Cortex of kidney (tissue), 1 donor: ENCODE measurements at places on chromosomes 16 and 17.

GRCh38 chr17:39196808-39197291 is 619 bp downstream of the CACNB1 start:
- DNase-seq = no peak

DNA sequence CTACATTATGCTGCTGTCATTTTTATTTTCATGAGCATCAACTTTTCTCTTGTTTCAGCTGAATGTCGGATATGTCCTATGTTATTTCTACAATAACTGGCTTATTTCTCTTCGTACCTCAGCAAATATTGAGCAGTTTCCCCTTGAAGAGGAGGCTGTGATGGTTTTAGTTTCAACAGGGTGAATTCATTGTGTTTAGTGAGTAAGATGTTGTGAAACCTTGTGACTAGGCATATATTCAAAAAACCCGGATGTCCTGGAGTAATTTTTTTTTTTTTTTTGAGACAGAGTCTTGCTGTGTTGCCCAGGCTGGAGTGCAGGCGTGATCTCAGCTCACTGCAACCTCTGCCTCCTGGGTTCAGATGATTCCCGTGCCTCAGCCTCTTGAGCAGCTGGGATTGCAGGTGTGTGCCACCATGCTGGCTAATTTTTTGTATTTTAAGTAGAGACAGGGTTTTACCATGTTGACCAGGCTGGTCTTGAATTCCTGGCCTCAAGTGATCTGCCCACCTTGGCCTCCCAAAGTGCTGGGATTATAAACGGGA is 11.1 kb downstream of the CPD start:
- no peak for DNase-seq

- DNase-seq = no peak
These were observed 762.0 kb downstream of the KCNJ18 start for GRCh38 chr17:22454070-22454999.

GRCh38 chr16:25052530-25052929 is 37.4 kb upstream of the ARHGAP17 start:
- DNase-seq = no peak

DNA sequence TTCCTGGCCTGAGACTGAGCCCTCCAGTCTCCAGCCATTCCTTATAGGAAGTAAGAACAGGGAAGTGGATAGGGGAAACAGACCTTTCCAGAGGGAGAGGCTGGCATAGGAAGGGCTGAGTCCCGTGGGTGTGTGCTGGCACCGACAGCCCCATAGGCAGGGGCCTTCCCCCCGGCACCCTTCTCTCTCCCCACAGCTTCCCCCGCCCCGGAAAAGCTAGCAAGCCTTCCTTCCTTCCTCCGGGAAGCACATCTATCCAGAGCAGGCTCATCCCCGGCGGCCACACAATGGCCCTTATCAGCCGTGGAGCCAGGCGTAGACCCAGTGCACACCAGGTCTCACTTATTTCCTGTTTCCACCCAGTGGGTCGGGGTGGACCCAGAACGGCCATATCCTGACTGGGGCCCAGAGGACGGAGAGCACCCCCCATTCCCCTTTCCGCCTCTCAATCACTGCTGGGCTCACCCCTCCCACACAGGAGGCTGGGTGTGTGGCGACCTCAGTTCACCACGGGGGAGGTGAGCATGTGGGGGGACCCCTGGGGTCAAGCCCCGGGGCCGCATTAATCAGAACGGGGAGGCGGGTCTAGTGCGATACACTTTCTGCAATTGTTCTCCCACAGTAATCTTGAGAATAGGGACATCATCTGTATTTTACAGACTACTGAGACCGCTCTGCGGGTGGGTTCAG is 950 bp upstream of the MYO1C start:
- DNase-seq = no peak

- no peak for DNase-seq
These were observed 4.9 kb downstream of the MLKL start for GRCh38 chr16:74695450-74696422.

- DNase-seq = no peak
These were observed 300.7 kb upstream of the TNRC6C start for GRCh38 chr17:77657839-77658238.

- DNase-seq = no peak
These were observed 2.3 kb upstream of the PHF12 start for GRCh38 chr17:28953444-28954118.

DNA sequence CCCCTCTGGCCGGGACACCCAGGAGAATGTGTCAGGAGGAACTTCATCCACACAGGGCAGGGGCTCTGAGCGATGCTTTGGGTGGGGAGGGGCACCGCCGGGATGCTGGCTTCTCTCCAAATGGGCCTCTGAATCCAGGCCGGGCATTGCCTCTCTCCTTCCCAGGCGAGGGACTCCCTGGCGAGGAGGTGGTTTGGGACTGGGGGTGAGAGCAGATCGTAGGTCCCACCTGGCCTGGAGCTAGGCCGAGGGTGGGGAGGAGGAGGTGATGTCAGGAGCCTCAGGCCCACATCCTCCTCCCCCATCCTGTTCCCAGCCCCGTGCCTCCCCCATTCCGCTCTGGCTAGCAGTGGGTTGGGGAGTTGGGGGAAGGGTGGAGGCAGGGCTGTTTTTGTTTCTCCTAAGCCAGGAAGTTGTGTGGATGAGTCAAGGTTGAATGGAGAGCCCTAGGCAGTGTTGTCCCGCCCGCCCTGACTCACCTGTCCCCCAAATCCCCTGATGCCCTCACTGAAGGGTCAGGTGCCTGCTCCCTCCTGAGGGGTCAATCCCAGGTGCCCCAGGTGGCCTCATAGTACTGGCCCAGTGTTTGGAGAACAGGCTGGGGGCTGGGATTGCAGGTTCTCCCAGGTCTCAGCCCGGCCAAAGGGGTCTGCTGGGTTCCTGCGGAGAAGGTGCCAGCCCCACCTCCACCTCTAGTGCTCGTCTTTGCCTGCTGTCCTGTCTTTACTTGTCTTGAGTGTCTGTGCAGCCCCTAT is 2.8 kb downstream of the GRB7 start:
- DNase-seq = no peak

DNA sequence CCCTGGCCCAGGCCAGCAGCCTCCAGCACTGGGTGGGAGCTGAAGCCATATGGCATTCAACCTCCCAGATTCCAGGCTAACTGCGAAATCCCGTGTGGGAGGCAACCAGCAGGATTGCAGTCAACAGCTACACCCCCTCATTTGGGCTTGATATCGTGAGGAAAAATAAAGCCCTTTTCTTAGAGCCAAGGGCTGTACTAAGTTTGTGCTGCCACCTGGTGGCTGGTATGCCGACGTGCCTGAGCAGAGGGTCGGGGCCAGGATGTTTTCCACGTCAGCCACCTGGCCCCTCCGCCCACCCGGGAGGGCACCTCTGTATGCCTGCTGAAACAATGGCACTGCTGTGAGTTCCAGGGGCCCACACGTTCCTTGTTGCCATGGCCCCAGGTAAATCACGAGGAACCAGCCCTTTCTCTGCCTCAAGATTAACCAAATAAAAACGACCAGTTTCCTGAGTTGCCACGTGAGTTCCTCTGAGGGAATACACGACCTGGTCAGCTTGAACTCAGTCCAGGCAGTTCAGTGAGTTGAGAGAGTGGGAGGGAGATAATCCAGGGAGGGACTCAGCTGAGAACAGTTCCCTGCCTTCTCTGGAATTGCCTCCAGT is 9.0 kb downstream of the TMEM98 start:
- no peak for DNase-seq

- no peak for DNase-seq
These were observed 54.8 kb downstream of the GPATCH8 start for GRCh38 chr17:44448412-44448811.

- no peak for DNase-seq
These were observed 18.6 kb downstream of the SLC12A3 start for GRCh38 chr16:56883586-56883985.

DNA sequence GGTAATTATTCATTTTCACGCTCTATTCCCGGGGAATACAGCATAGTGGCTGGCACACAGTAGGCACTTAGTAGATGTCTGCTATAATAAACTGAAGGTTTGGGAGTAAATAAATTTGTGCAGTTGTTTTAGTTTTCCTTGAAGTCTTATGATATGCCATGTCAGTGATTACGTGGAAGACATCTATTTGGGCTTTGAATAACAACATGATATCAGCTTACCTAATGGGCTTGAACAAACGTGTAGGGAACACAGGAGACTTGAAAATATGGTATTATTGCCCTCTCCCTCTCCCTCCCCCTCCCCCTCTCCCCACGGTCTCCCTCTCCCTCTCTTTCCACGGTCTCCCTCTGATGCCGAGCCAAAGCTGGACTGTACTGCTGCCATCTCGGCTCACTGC is 36.3 kb upstream of the NETO2 start:
- no peak for DNase-seq

DNA sequence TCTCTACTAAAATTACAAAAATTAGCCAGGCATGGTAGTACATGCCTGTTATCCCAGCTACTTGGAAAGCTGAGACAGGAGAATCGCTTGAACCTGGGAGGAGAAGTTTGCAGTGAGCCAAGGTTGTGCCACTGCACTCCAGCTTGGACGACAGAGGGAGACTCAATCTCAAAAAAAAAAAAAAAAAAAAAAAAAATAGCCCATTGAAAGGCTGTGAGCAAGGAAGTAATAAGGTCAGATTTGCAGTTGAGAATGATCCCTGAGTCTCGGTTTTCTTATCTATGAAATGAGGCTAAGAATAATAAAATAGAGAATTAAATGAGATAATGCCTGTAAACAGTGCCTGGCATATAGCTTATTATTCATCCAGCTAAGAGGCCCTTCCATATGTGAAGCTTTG is 1.3 kb upstream of the PDK2 start:
- DNase-seq = no peak

DNA sequence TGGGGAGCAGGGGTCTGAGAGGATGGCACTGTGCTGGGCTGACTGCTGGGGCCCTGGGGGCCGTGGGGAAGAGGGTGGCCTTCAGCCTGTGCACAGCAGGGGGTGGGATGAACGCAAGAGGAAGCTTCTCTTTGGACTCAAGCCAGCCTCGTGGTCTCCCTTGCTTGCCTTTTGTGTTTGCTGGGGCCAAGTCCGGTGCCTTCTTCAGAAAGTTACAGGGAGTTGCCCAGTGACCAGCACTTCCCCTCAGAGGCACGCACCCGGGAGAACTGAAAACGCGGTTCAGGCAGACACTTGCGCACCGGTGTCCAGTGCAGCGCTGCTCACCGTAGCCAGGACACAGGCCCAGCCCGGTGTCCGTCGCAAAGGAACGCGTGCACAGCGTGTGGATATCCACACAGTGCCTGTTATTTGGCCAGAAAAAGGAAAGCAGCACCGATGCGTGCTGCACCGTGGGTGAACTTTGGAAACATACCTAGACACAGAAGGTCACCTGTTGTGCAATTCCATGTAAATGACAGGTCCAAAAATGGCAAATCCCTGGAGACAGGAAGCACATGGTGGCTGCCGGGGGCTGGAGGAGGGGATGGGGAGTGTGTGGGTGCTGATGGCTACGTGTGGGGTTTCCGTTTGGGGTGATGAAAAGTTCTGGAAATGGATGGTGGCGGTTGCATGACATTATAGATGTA is 29.4 kb upstream of the NUDT16L1 start:
- no peak for DNase-seq

DNA sequence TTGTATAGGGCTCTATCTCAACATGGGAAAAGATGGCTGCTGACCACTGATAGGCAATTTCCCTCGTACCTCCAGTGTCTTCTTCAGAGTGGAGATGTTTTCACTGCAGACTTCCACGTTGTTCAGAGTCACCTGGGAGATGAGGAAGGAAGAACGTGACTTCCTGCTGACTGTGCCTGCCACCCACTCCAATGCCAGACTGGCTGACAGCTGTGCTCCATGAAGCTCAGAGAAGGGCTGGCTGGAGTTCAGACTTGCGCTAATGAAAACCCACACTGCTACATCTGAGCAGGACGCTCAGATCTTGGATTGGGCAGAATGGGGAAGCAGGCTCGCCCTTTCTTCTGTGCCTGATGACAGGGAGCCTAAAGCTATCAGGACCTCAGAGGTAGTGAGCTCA is 33.1 kb downstream of the COG4 start:
- no peak for DNase-seq

DNA sequence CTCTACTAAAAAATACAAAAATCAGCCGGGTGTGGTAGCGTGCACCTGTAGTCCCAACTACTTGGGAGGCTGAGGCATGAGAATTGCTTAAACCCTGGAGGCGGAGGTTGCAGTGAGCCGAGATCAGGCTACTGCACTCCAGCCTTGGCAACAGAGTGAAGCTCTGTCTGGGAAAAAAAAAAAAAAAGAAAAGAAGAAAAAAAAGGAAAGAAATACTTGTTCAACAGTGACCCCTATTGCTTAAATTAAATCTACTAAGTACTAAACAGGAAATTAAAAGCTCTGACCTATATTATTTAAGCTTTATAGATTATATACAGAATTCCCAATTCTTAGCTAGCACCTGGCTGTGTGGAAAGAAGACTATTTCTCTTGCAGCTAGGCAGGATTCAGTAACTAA is 48.9 kb downstream of the FBXL20 start:
- DNase-seq = no peak

DNA sequence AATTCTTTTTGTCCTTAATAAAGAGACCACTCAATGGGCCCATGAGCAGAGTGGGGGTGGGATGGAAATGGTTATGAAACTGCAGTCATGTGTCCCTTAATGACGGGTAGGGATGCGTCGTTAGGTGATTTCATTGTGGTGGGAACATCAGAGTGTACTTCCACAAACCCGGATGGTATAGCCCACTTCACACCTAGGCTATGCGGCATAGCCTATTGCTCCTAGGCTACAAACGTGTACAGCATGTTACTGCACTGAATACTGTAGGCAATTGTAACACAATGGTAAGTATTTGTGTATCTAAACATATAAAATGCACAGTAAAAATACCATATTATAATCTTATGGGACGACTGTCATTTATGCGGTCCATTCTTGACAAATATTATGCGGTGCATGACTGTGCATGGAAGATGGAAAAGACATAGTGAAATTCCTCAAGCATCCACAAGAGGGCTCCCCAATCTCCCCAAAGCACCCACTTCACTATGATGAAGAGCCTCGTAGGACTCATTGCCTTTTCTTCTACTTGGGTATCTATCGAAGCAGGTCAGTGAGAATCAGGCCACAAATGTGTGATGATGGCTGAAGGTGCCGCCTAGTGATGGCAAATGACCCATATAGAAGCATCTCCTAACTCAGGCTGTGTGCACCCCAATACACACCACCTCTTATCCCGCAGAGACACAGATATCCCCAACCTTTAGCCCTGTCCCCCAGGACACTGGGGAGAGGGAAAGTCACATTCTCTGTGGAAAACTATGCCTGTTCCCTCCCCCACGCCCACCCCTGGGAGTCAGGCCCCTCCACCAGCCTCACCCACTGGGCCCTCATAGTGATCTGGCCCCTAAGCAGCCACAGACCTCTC is 43.5 kb downstream of the TBX21 start:
- no peak for DNase-seq

DNA sequence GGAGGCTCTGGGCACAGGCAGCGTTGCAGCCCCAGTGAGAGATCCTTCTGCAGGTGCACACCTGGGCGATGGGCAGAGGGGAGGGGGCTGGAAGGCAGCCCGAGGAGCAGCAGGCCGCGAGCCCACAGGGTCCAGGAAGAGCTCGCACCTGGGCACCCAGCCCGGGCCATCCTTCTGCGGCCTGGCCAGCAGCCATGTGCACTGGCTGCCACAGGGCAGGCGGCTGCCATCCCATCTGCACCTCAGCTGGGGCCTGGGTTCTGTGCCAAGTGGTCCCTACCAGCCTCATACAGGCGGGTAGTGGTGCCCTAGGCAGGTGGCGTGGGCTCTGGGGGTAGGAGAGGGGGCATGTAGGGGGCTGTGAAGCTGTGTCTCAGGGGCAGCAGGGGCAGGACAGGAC is 197.2 kb downstream of the RBFOX3 start:
- DNase-seq = no peak

- no peak for DNase-seq
These were observed 3.9 kb downstream of the ITGA3 start for GRCh38 chr17:50059759-50060273.
